ENCODE measurements at places on chromosomes 3 and 15.

- DNase-seq, result no peak
These were observed 178.8 kb downstream of the MEIS2 start for GRCh38 chr15:36921484-36922091.

GRCh38 chr15:31032961-31033371 lies 41.5 kb upstream of the MTMR10 start:
- no peak for DNase-seq

- no peak for DNase-seq
These were observed 621.8 kb downstream of the MECOM start for GRCh38 chr3:169041677-169042171.

DNA sequence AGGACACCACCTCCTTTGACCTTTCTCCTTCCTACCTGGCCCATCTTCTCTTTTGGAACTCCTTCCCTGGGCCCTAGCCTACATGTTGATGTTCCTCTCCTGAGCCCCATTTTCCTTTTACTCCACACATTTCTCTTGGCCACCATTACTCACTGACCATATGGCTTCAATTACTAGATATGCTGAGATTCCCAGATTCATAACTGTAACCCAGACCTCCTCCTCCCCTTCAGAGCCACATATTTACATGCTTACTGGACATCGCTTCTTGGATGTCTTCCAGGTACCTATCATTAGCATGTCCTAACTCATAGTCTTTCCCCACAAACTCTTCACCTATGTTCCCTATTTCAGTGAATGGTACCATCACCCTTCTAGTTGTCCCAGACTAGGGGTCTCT lies 24.4 kb upstream of the TRIM59 start:
- no peak for DNase-seq

DNA sequence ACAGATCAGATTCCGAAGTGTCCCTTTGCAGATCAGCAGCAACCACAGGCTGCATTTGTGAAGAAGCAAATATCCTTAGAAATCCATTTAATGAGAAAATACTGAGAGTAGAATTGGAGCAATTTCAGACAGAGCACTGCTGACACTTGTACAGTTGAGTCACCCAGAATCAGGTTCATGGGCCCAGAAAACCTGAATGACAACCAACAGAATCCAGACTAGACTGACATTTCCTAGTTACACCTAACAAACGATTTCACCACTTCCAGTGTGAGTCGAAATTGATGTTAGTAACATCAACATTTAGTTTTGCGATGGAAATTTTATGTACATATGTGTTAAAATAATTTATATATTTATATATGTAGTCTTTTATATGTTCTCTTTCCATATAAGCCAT lies 16.8 kb downstream of the GABRR3 start:
- no peak for DNase-seq

- DNase-seq, result no peak
These were observed 123.7 kb upstream of the MCTP2 start for GRCh38 chr15:94107652-94108051.

GRCh38 chr3:133058831-133059230 lies 20.6 kb downstream of the TMEM108 start:
- DNase-seq, result no peak

- no peak for DNase-seq
These were observed 44.5 kb upstream of the CCDC80 start for GRCh38 chr3:112685420-112685819.

All from activated CD8-positive, alpha-beta memory T cell treated with anti-CD3 and anti-CD28 coated beads for 1 hour (primary cell).